Suppressor macrophage treated with lipopolysaccharide for 4 hours (primary cell): ENCODE measurements at places on chromosomes 13 and 19.

GRCh38 chr13:27534108-27534980 lies 84.0 kb upstream of the MTIF3 start:
- DNase-seq: no peak

GRCh38 chr13:110261166-110262081 lies 45.5 kb downstream of the COL4A1 start:
- DNase-seq: no peak

DNA sequence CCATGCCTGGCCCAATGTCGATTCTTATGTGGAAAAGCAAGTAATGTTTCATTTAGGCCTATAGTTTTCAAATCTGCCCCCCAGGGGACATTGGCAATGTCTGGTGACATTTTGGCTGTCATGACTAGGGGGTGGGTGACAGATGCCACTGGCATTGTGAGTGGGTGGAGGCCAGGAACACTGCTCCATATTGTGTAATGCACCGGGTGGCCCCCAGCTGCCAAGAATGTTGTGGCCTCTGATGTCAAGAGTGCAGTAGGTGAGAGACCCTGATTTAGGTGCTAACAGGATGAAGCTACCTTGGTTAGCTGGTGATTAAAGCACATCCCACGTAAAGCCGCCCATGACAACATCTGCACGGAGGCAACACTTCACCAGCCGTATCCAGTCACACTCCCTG lies 10.8 kb downstream of the C19orf44 start:
- DNase-seq: no peak

DNA sequence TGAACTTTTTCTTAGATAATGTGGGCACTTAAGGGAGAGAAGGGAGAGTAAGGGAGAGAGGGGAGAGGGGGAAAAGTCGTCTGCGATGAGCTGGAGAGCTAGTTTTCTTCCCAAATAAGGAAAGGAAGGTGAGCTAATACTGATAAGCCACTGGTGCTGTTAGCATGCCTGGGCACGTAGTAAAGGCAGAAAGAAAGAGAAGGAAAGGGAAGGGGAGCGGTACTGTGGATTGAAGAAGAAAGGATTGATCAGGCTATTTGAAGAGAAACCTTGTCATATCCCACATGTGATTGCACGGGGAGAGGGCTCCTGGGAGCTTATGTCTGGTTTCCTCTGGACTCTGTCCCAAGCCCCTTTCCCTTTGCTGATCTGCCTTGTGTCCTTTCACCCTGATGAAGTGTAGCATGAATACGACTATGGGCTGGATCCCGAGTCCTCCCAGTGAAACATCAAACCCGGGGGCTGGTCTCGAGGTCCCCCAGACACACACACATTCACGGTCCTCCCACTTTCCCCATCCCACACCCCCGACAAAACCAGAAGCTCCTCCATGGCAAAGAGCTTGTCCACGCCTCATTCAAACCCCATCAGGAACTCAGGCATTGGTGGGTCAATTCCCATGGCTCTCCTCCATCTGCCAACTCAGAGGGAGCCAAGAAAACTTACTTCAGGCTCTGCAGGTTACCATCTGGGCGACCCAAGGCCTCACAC lies 30.6 kb downstream of the NLRP13 start:
- DNase-seq: no peak

GRCh38 chr19:39544226-39544903 lies 4.4 kb upstream of the EID2 start:
- DNase-seq: no peak

DNA sequence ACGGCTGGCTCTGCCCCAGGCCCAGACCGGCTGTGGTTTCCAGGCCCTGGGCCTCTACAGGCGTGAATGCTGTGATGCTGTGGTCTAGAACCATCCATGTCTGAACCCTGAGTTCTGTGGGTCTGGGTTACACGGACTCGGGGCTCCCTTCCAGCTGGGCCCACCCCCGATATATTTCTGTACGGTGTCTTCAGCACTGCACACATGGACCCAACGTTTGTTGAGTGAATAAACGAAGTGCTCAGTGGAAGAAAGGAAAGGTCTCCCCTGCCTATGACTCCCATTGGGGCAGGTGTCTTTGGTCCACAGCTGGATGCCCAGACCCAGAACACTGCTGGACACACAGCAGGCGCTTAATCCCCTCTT lies 6.7 kb downstream of the TEKTIP1 start:
- no peak for DNase-seq

DNA sequence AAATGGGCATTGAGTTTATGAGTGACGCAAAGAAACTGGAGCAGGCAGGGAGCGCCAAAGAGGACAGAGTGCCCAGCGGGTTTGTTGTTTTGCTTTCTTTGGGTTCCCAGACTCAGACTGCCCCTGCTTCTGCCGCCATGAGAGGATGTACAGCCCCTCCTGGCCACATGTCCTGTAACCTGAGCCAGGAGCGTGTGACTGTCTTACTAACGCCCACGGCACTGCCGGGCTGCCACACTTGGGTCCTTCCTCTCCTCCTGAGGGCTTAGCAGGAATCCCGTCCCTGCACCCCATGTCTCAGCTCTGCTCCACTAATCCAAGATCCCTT lies 80.5 kb downstream of the GPR12 start:
- DNase-seq: no peak

- peak; percentile 5 for DNase-seq
Measured at GRCh38 chr13:98834254-98834960, 81.9 kb upstream of the SLC15A1 start.

DNA sequence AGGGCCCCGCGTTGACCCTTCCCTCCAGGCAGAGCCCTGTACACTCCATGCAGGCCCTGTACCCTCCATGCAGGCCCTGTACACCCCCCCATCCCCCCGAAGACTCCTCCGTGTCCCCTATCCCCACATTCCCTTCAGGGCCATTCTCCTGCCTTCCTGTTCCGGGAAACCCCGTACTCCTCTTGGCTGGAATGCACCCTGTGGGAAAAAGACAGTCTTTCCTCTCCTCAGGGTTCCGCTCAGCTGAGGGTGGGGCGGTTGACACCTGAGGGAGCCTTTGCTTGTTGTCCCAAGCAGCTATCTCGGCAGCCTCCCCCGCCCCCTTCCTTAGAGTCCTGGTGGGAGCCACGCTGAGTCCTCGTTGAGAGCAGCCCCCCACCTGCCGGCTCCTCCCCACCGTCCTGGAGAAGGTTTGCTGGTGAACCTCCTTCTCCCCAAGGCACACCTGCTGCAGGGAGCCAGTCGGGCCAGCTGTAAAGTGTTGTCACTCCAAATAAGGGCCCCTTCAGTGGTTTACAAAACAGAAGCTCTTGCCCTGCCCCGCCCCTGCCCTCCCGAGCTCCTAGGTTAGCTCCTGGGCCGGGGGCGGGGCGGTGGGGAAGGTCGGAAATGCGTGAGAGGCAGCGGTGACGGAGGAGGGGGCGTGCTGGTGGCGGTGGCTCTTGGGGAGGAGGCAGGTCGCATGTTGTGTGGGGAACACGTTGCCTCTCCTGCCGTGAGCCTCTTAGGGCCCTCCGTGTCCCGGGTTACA lies 1.5 kb downstream of the GNA11 start:
- DNase-seq: no peak

GRCh38 chr19:7645656-7646425 lies 8.9 kb downstream of the STXBP2 start:
- DNase-seq: no peak

- DNase-seq: no peak
Measured at GRCh38 chr19:18440415-18440877, 2.5 kb upstream of the ISYNA1 start.

- no peak for DNase-seq
Measured at GRCh38 chr13:31767175-31767900, 28.0 kb downstream of the RXFP2 start.

DNA sequence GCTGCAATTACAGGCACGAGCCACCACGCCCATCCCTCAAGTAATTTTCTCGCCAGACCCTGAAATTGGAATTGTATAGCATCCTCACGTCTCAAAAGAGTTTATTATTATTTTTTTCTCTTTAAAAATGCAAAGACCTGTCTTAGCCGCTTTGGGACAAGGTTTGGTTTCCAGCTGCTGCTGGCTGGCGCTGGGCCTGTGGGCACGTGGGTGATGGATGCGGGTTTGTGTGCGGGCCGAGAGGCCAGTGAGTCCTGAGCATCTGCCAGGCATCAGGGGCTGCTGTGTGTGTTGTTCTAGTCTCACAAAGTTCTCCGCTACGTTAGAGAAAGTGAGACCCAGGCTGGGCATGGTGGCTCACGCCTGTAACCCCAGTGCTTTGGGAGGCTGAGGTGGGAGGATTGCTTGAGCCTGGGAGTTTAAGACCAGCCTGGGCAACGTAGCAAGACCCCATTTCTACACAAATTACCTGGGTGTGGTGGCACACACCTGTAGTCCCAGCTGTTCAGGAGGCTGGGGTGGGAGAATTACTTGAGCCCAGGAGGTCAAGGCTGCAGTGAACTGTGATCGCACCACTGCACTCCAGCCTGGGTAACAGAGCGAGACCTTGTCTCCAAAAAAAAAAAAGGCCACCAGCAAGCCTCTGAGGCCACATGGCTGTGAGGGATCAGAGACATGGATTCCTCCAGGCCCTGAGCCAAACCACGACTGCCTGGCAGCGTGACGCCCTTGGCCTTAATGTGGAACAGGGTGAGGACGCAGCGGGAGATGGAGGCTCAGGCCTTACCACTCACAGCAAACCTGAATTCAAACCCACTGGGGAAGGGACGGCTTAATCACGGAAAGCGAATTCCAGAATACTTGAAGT lies 4.7 kb upstream of the TMPRSS9 start:
- DNase-seq: no peak

- no peak for DNase-seq
Measured at GRCh38 chr13:93945621-93946020, 533.9 kb downstream of the DCT start.

DNA sequence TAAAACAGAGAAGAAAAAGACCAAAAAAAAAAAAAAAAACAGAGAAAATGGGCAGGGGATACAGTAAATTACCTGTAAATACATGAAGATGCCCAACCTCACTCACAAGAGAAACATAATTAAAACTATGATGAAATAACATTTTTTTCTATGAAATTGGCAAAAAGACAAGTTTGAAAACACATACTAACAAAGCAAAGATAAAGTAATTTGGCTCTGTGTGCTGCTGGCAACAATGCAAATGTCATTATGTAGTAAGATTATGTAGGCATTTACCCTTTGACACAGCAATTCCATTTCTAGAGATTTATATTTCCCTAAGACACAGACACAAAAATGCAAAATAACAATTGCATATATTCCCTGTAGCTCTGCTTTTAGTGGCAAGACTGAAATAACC lies 20.2 kb downstream of the ZC3H13 start:
- DNase-seq: no peak

DNA sequence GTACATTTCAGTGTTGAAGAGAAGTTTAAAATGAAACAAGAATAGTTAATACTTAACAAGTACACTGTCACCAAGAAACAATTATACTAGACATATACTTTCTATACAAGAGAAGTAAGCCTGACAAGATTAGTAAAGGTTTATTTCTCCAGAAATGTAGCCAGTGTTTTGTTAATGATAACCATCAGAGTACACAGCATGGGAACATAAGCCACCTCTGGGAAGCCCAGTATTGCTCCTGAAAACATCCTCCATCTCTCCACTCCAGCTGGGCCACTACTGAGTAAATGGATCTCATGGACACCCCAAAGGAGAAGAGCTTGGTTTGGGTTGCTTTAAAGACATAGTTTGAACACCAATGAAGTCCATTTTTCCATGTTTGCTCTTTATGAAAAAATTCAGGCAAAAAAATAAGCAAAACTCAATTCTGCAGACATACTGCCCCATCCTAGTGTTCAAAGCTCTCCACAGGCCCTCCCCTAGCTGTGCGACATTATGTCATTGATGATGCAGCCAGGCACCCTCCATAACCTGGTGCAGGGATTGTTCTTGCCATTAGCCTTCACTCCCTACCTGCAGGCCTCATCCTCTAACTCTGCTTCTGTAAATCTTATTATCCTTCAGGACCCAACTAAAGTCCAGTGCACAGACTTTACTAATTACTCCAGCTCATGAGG lies 61.9 kb downstream of the LHFPL6 start:
- no peak for DNase-seq

GRCh38 chr19:35913589-35913988 lies 5.5 kb upstream of the TYROBP start:
- DNase-seq: peak; percentile 93

DNA sequence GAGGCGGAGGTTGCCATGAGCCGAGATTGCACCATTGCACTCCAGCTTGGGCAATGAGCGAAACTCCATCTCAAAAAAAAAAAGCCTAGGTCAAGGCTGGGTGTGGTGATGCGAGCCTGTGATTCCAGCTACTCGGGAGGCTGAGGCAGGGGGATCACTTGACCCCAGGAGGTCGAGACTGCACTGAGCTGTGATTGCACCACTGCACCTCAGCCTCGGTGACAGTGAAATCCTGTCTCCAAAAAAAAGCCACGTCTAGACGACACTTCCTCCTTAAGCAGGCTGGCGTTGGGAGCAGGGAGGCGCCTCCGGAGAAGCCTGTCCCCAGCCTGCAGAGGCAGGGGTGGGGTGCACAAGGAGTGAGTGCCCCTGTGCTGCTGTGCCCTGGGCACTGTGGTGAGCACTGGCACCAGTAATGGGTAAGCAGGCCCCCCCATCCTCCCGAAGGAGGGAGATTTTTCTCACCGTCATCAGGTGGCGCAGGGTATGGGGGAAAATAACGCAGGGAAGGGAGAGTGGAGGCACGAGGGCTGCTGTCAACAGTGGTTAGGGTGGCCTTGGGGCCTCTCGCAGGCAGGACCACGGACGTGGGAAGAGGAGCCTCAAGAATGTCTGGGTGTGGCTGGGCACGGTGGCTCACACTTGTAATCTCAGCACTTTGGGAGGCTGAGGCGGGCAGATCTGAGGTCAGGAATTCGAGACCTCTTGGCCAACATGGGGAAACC lies 706 bp downstream of the P2RY11 start:
- DNase-seq: peak; percentile 88

GRCh38 chr19:18895824-18896341 lies at the start of gene CERS1:
CERS1 (minus strand) TSS chr19:18896158; CDS start chr19:18896072, 86 bp downstream.
- DNase-seq: peak; percentile 6

DNA sequence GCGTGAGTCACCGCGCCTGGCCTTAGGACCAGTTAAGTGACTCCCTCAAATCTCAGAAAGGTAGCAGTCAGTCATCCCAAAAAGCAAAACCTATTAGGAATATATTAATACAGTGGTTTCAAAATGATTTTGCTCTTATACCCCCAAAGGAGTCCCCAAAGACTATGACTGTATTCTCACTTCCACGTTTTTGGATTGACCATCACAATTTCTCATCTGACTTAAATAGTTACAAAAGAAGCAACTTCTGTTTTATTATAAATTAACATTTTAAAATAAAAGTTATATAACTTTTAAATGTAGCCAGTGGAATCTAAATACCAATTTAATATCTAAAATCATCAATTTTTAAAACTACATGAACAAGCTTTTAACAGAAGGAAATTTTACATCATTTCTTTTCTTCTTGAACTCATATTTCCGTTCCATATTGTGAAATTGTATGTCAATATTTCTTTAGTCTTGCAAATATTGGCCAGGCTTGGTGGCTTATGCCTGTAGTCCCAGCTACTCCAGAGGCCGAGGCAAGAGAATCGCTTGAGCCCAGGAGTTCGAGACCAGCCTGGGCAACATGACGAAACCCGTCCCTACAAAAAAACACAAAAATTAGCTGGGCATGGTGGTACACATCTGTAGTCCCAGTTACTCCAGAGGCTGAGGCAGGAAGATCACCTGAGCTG lies 1.5 kb upstream of the SPART start:
- peak; percentile 69 for DNase-seq

- DNase-seq: no peak
Measured at GRCh38 chr13:78679329-78679728, 20.4 kb upstream of the OBI1 start.

- no peak for DNase-seq
Measured at GRCh38 chr13:45918597-45918996, 67.0 kb upstream of the SIAH3 start.

- no peak for DNase-seq
Measured at GRCh38 chr13:113425941-113426590, 27.2 kb downstream of the ADPRHL1 start.
